ENCODE measurements at places on chromosomes 12 and 14.

GRCh38 chr14:97366400-97366799, 569.2 kb downstream of the VRK1 start:
- no peak for DNase-seq

- DNase-seq = no peak
Measured at GRCh38 chr12:18797604-18798003, 59.7 kb downstream of the CAPZA3 start.

- DNase-seq = no peak
Measured at GRCh38 chr14:104741803-104742251, 11.1 kb upstream of the SIVA1 start.

DNA sequence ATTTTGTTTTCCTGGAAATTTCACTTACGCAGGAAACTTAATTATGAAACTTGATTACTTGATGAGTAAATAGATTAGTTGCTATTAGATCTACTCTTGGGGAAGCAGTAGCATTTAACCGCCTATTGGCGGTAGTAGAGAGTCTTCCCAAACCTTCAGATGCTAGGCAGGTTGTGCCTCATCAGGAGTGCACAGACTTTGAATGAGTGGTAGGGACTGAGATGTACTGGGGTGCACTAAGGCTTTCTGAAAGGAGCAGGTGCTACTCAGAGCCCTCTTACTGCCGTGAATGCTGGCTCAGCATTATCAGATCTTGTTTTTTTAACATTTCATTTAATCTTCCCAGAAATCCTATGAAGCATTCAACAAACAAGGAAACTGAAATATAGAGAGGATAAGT, 7.7 kb downstream of the GATC start:
- peak; percentile 15 for DNase-seq

- no peak for DNase-seq
Measured at GRCh38 chr12:66694666-66695613, 16.1 kb upstream of the GRIP1 start.

GRCh38 chr12:31954925-31955858, 4.0 kb upstream of the RESF1 start:
- no peak for DNase-seq

GRCh38 chr14:55701638-55702037, 121.6 kb downstream of the KTN1 start:
- DNase-seq = no peak

GRCh38 chr14:100074431-100075100, 9.3 kb downstream of the EVL start:
- no peak for DNase-seq

- no peak for DNase-seq
Measured at GRCh38 chr12:27243006-27243405, 1.1 kb upstream of the STK38L start.

GRCh38 chr14:94536836-94537235, 24.4 kb upstream of the SERPINA4 start:
- DNase-seq = no peak

GRCh38 chr12:41438854-41439541, 250.9 kb downstream of the PDZRN4 start:
- DNase-seq = no peak

GRCh38 chr12:123131291-123131832, 19.5 kb downstream of the PITPNM2 start:
- DNase-seq = no peak

DNA sequence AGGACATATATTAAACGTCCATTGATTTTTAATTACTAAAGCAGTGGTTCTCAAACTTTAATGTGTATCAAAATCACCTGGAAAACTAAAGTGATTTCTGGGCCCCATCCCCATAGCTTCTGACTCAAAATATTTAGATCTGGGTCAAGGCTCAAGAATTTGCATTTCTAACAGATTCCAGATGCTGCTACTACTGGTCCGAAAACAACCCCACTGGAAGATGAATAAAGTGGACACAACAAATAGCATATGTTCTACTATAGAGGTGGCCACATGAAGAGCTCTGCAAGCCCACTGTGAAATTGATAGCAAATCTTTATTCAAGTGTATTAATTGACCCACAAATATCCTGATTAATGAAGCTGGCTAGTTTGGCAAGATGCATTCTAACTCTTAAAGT, 69.4 kb downstream of the SPATA7 start:
- no peak for DNase-seq

- DNase-seq = no peak
Measured at GRCh38 chr12:54027442-54027786, 826 bp upstream of the HOXC6 start.

GRCh38 chr12:14138495-14138894, 157.1 kb upstream of the GRIN2B start:
- no peak for DNase-seq

GRCh38 chr12:89936631-89937030, 228.0 kb upstream of the ATP2B1 start:
- DNase-seq = no peak

DNA sequence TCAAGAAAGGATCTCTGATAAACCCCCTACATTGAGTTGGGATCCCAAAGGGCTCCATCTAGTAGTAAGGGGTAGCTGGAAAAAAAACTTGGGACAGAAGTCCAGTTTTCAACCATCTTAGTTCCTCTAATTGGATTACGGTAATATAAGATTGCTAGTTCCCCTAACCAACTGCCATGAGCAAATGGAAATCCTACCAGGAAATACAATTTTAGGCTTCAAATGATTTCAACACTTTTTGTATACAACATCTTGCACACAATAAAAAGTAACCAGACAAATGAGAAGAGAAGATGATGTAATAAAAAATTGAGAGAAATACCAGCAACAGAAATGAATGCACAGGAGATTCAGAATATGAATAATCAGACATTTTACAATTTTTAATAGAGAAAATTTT, 73.0 kb downstream of the TSHR start:
- no peak for DNase-seq

- no peak for DNase-seq
Measured at GRCh38 chr12:75602106-75602505, 90.7 kb upstream of the KRR1 start.

- no peak for DNase-seq
Measured at GRCh38 chr14:38073641-38074040, 134.1 kb upstream of the SSTR1 start.

DNA sequence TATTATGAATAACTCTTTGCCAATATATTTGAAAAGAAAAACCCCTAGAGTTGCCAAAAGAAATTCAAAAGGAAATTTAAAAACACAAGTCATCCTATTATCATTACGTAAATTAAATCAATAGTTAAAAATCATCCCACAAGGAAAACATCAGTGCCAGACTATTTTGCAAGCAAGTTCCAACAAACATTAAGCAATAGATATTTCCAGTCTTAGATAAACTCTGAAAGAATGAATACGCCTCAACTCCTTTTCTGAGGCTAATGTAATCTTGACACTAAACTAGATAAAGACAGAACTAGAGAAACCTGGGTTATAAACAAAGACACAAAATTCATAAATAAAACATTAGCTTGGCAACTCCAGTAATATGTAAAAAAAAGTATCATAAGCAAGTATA, 245.9 kb downstream of the FOXN3 start:
- no peak for DNase-seq

- no peak for DNase-seq
Measured at GRCh38 chr12:55641595-55641994, 4.9 kb downstream of the OR10P1 start.

- DNase-seq = peak; percentile 87
Measured at GRCh38 chr14:20681348-20682126, 2.8 kb upstream of the RNASE4 start.

DNA sequence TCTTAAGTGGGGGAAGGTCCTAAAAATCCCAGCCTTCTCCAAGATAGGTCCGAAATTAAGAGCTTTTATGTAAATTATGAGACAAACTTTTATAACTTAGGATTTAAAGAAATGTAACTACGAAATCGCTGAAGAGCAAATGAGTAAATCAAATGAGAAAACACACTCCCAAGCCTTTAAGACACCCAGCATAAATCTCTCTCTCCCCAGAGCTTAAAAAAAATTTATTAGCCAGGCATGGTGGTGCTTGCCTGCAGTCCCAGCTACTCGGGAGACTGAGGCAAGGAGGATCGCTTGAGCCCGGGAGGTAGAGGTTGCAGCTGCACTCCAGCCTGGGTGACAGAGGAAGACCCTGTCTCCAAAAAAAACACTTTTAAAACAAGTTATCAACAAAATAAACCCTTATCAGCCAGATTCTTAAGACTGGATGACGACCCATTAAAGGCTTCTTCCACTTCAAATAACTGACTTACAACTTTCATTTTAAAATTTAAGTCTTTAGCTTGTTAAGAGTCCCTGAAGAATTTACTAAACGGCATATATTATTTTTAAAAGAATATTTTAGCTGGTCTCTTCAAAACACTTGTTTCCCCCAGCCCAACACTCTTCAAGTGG, 3.2 kb downstream of the PTGES3 start:
- no peak for DNase-seq

GRCh38 chr12:54998958-54999510, 14.5 kb upstream of the TESPA1 start:
- DNase-seq = no peak

- no peak for DNase-seq
Measured at GRCh38 chr14:98919434-98919833, 352.6 kb downstream of the BCL11B start.

Measured in activated CD4-positive, alpha-beta T cell treated with anti-CD3 and anti-CD28 coated beads, Interleukin-2, amount 50 U/mL, for 24 hours (primary cell).